ENCODE measurements at places on chromosomes 4 and X.
A peak's percentile ranks its signal among the peaks of the same experiment; 100 is the strongest.

DNA sequence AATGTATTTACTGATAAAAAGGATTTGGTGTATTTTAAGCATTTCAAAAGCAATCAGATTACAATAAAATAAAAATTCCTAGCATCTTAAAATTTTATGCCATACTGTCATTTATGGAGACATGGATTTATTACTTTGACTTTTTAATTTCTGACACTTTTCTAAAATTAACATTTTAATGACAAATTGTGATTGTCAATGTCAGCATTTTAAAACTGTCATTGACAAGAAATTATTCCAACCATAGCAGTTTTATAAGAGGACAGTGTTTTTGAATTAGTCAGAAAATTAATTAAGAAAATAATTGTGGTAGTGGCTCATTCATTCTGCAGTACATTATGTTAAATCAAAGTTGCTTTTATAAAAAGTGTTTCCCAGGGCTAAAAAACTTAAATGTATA is 1954.4 kb downstream of the ARAP2 start:
- DNase-seq, result no peak

- no peak for DNase-seq
Observed at GRCh38 chrX:67612231-67612630, 68.4 kb downstream of the AR start.

DNA sequence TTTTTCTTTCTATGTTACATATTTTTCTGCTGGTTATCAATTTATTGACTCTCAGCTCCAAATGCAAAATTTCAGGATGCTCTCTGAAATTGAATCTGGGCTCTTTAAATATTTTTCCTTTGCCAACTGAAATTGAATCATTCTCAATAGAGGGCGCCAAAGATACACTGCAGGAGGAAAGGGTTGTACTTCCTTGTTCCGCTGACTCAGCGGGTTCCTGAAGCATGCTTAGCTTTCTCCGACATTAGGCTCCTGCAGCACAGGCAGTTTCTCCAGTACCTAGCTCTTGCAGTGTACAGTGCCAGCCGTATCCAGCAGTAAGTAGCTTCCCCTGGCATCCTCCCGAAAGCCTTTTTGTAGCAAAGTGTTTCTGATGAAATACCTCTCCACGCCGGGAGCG is 28.8 kb upstream of the CFAP47 start:
- peak; percentile 59 for DNase-seq

DNA sequence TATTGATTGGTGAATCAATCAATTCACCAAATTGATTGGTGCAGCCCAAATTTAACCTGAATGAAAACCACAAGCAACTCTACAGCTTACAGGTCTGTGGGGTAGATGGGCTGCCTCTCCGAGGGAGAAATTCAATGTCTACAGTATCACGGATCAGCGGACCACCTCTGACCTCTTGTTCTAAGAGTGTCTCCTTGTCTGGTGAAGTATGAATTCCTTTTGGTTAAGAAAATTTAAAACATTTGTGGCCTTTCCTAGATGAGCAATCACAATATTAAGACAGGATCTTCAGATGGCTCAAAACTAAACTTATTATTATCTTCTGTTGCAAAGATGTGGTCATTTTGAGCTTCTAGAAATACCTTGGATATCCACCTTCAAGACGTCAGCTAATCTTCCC is 153.3 kb downstream of the IL15 start:
- DNase-seq, result no peak

- no peak for DNase-seq
Observed at GRCh38 chr4:167956676-167957075, 135.7 kb upstream of the ANXA10 start.

GRCh38 chr4:98528882-98529281 is 129.5 kb downstream of the TSPAN5 start:
- no peak for DNase-seq

- DNase-seq, result no peak
Observed at GRCh38 chr4:175776217-175776616, 35.8 kb downstream of the GPM6A start.

DNA sequence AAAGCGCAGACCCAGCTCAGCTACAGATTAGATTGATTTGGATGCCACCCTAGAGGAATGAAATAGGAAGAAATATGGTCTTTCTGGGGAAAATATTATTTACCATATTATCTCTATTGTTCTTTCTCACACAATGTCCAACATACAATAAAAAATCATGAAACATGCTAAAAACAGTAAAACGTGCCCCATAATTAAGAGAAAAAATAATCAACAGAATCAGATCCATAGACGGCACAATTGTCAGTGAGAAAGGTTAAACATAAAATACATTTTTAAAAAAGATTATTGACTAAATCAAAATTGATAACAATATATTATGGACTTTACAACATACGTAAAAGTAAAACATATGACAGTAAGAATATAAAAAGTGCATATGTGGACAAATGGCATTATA is 90.9 kb downstream of the ENPP6 start:
- no peak for DNase-seq

- no peak for DNase-seq
Observed at GRCh38 chr4:54647070-54647469, 10.7 kb upstream of the KIT start.

DNA sequence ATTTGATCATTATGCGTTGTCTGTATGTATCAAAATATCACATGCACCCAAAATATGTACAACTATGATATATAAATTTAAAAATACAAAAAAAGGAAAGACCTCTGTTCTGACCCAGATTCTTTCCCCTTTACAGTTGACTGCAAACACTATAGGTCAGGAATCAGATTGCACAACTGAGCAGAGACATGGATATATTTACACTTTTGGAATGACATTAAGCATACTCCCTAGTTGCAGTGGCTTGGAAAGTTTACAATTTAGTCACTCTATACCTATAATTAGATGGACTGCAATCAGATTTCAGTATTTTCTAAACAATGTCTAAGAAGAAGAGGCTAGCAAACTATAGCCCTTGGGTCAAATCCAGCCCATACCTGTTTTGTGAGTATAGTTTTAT is 98.5 kb upstream of the INPP4B start:
- no peak for DNase-seq

GRCh38 chr4:142838778-142839177 is 7.3 kb downstream of the INPP4B start:
- DNase-seq, result no peak

Measured in WERI-Rb-1 (cell line).